CD8-positive, alpha-beta memory T cell (primary cell): ENCODE measurements at places on chromosomes 5 and 9.

GRCh38 chr9:72565535-72565934, 44.1 kb downstream of the TMC1 start:
- DNase-seq, result no peak

GRCh38 chr9:136283291-136284235, 20.3 kb downstream of the CCDC187 start:
- peak; percentile 53 for DNase-seq

- no peak for DNase-seq
Observed at GRCh38 chr9:113600023-113600823, 136.7 kb downstream of the RGS3 start.

- DNase-seq, result no peak
Observed at GRCh38 chr5:38369692-38370091, 111.3 kb downstream of the EGFLAM start.

DNA sequence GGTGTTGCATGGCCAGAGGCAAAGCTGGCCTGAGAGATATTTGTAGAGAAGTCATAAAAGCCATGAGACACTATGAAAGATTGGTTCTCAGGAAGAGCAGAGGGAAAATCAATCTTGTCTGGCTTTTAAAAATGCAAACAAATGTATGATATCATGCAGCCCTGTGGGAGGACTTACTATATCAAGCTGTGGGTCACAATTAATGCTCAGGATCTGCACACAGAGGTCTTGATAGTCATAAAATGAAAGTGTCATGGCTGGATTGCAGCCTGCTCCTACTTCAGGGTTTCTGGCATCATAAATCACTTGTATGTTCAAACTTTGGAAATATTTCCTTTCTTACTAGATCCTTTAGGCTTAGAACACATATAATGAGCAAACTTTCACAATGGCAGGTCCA, 151.5 kb downstream of the SEMA6A start:
- DNase-seq, result no peak

- no peak for DNase-seq
Observed at GRCh38 chr5:64457846-64458245, 48.0 kb upstream of the RGS7BP start.

DNA sequence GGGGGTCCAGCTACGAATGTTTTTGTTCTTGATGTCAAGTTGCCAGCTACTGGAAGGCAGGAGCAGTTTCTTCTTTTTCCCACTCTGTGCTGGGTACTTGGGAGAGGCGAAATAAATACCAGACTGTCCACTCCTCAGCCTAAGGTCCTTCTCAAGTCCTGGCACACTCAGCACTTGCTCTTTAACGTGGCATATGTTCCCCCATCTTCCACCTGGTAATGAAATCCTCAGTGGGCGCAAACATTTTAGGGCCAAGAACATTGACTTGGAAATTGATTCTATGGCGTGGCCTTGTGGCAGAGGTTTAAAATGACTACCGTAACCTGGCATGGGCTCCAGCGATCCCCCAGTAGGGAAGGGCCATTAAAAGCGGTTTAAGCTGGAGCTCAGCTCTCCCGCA, 51.1 kb upstream of the UBTD2 start:
- no peak for DNase-seq

- DNase-seq, result no peak
Observed at GRCh38 chr5:120586646-120587045, 122.5 kb downstream of the PRR16 start.

DNA sequence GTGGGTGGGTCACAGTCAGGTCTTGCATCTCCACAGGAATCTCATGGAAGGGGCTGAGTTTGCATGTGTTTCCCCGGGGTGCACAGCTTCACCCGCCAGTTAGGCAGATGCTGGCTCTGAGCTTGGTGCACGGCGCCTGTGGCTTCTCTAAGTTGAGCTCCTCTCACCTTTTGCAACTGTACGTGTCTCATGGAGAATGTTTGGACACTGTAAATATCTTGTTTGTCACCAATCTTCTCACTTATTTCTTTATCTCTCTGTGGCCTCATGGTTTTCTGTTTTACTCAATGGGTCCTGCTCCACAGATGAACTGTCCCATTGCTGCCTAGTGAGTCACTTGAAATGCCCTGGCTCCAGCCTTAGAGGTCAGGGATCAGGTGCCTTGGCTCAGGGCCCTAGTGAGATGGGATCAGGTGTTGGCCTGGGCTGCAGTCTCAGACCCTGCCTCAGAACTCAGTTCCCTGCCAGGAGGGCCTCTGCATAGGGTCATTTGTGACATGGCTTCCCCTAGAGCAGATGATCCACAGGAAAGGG, 61.6 kb downstream of the WNK2 start:
- DNase-seq, result no peak

DNA sequence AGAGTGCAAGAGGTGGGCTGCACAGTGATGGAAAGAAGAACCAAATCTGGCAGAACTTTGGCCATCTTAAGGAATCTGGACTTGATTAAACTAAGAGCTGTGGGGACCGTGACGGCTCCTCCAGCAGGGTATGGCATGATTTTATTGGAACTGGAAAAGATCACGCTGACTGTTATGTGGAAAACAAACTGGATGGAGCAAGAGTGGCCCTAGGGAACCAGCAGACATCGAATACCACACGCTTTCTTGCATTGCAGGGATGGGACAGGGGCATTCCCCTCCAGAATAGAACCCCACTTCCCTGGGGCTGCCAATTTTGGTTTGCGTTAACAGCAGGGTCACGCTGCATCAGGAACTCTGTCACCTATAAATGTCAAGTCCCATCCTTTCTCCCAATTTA, 38.8 kb downstream of the INSYN2B start:
- DNase-seq, result no peak

- peak; percentile 93 for DNase-seq
Observed at GRCh38 chr5:65624025-65624570, at the start of gene TRIM23. Gene TRIM23 (minus strand): TSS chr5:65624333. CDS start chr5:65624274, 59 bp downstream.

GRCh38 chr5:74415695-74416102, 224.8 kb downstream of the ENC1 start:
- no peak for DNase-seq

DNA sequence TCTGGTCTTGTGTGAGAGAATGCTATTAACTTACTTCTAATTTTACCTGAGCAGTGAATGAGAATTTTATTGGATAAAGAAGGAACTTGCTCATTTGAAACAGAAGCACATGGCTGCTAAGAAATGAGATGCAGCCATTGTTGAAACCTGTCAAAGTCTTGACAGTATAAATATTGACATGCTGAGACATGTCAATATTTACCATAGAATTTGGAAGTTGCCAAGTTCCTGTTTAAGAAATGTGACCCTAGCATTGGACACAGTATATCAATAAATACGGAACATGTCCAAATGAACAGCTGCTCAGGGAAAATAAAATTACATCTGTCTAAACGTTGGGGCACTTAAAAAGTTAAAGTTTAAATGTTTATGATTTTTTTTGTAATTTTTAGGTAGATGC, 7.8 kb downstream of the XRCC4 start:
- no peak for DNase-seq

DNA sequence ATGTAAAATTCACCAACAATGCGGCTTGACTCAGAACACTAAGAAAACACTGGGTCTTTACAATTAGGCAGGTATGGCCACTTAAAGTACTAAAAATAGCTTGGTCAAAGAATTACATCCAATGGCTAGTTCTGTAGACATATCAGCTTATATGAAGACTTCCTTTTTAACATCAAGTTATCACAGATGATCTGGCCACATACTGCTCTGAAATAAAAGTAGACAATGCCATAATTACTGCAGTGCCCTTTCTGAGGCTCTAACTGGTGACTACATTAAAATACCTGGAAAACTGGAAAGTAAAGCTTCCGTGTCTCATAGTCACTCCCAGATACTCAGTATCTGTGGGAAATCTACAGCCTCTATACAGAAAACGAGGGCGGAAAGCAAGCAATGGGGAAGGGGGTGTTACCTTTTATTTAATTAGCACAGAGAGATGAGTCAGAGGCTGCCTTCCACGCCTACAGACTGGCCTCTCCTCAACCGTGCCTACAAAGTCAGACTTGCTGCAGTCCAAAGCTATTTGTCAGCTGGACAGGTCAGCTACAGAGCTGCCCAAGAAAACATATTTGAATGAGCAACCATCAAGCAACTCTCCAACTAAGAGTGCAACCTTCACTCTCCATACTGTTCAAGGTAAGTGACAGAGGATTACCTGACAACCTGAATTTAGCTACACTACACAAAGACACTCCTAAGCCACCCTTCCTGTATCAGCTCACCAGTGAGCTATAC, 8.7 kb downstream of the SERINC5 start:
- DNase-seq, result peak; percentile 5

GRCh38 chr5:178331491-178331996, 98.9 kb upstream of the PHYKPL start:
- no peak for DNase-seq

DNA sequence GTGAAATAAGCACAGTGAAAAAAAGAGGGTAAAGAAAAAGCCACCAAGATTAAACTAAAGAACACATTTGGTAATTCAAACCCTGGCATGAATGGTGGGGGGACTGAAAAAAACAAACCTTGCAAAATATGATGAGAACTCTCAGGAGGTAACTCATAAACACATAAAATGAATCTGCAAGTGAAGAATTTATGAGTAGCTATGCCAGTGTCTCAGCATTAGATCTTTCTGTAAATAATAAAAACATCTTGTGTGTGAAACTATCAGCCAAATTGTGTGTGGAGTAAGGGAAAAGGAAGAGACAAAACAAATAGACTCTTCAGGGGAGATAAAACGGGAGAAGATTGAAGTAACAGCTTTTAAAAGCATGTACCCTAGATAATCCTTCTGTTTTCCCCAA, 129.6 kb upstream of the SPEF2 start:
- no peak for DNase-seq

DNA sequence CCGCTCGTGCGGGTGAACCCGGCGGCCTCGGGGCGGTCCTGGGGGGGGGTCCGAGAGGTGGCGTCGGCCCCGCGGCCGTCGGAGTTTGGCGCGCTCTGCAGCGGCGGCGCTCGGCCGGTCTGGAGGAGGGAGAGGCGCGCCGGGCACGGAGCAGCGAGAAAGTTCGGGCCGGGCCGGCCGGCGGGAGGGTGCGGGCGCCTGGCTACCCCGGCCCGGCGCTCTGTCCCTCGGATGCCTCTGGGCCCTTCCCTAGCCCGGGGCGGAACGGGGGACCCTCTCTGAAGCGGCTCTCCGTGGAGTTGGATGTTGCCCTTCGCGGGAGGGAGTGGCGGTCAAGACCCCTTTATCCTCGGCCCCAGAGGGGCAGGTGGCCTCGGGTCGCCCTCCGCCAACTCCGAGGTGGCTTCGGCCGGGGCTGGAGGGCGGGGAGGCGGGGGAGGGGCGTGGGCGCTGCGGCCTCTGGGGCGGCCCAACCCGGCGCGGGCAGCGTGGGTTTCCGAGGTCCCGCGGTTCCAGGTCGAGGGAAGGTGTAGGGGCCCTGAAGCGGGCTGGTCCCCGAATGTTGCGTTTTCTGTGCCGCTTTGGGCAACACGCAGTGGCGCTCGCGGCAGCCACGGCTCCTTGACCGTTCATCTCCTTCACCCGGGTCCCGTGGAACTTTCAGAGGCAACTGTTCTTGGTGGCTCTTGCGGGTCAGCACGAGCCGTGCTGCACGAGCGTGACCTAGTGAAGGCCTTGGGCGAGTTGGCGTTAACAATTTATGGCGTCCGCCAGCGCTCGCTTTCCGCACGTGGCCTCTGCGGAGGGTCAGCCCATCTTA, 290.5 kb downstream of the DOCK8 start:
- DNase-seq, result peak; percentile 1

DNA sequence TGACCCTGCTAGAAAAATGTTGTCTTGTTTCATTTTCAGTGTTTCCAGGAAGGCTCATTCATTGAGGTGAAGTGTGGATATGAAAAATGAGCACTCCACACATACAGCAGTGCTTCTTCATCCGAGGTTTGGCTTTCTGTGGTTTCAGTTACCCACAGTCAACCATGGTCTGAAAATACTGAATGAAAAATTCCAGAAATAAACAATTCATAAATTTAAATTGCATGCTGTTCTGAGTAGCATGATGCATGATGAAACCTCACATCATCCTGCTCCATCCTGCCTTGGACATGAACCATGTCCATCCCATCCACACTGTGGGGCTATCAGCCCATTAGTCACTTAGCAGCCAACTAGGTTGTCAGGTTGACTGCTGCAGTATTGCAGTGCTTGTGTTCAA, 10.4 kb upstream of the SLC45A2 start:
- DNase-seq, result no peak

- no peak for DNase-seq
Observed at GRCh38 chr5:76041863-76042262, 41.3 kb upstream of the SV2C start.

- DNase-seq, result no peak
Observed at GRCh38 chr9:72687331-72687730, 165.9 kb downstream of the TMC1 start.

GRCh38 chr5:9733486-9733885, 103.3 kb upstream of the TAS2R1 start:
- DNase-seq, result no peak

DNA sequence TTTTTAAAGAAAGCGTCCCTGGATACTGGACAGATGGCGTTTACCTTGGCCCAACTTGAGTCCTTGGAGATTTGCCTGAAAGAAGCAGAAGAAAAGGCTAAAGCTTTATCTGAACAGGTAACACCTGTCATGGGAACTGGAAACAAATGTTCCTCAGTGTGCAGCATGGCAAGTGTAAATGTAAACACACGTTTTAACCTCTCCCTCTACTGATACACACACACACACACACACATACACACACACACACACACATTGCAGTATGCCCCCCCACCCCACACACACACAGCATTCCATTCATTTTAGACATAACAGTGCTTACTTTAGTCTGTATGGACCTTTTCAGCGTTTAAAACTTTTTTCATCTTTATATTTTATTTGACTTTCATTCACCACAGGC, 51.1 kb downstream of the CCDC192 start:
- no peak for DNase-seq

DNA sequence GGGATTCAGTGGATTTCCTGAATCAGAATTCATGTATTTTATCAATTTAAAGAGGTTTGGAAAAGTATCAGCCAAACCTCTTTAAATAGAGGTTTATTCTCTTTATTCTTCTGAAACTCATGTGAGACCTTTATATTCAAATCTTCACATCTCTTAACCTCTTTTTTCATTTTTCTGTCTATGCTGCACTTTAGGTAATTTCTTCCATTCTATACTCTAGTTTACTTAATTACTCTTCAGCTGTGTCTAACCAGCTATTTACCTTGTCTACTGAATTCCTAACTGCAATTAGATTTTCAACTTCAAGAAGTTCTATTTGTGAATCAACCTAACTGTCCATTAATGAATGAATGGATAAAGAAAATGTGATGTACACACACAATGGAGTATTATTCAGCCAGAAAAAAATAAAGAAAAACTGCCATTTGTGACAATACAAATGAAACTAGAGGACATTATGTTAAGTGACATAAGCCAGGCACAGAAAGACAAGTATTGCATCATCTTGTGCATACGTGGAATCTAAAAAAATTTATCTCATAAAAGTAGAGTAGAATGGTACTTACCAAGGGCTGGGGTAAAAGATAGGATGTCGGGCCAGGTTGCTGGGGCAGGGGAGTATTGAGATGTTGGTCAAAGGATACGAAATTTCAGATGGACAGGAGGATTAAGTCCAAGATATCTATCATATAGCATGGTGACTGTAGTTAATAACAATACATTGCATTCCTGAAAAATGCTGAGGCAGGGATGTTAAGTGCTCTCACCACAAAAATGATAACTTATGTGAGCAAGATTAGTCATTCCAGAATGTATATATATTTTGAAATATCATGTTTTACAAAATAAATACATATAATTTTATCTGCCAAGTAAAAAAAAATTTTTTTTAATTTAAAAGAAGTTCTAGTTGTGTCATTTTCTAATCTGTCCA, 129.5 kb upstream of the LRRTM2 start:
- DNase-seq, result no peak

- no peak for DNase-seq
Observed at GRCh38 chr9:37412431-37413151, 9.9 kb upstream of the GRHPR start.
